ENCODE measurements at places on chromosomes 7 and 10. TPM values are rescaled to one million over a fixed set of nuclear protein-coding genes. Genes with fewer than 3 reads are reported as not detected.

- DNase-seq = no peak
These were observed 193.0 kb downstream of the JCAD start for GRCh38 chr10:29866356-29866755.

- no peak for DNase-seq
These were observed 261.5 kb downstream of the CDK14 start for GRCh38 chr7:90857603-90858002.

DNA sequence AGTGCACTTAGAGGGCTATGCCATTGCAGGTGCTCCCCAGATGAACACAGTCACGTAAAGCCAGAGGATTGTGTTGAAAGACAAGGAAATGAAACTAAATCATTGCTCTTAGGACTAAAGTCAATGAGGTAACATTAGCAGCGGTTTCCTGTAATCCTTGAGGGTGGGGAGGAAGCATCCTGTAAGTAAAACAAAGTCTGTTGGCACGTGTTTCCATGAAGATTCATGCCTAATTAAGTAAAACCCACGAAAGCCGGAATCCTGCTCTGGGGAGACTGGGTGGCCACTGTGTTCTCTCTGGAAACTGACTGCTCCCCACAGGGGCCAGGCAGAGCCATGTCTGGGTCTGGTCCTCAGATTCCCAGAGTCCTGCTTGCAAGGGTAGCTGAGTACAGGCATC is 18.3 kb downstream of the STEAP1B start:
- no peak for DNase-seq

DNA sequence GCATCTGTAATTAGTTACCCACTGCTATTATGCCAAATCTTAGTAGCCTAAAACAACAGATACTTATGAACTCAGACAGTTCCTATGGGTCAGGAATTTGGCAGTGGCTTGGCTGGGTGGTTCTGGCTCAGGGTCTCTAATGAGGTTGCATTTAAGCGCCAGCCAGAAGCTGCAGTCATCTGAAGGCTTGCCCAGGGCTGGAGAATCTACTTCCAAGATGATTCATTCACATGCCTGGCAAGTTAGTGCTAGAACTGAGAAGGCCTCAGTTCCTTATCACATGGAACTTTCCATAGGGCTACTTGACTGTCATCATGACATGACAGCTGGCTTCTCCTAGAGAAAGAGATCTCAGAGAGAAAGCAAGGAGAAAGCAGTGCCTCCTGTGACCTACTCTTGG is 121.3 kb downstream of the AVL9 start:
- DNase-seq = peak; percentile 72

DNA sequence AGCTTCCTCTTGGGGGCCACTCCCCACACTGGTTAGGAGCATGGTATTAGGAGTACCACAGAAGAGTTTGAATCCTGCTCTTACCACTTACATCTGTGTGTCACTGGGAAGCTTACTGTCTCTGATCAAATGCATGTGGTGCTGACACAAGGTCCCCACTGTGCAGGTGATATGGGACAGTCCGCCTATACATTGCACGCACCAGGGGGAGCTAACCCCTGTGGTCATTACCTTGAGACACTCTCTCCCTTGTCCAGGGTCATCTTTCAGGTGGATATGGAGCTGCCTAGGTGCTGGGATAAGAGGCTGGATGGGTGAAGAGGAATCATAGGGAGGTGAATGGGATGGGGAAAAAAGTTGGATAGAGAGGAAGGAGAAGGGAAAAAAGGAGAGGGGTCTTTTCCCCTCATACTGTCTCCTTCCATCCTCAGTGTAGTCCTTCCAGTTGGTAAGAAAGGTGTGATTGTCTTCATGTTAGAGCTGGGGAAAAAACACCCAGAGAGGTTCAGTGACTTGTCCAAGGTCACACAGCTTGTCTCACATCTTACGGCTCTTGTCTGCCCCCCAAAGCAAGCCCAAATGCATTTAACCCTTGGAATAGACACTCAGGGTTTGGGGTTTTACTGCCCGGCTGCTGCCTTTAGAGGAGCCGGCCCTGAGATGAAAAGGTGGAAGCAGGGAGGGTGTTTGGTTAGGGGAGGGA is 125.9 kb downstream of the CDH23 start:
- DNase-seq = no peak

- no peak for DNase-seq
These were observed 107.2 kb upstream of the STEAP1B start for GRCh38 chr7:22607180-22607579.

DNA sequence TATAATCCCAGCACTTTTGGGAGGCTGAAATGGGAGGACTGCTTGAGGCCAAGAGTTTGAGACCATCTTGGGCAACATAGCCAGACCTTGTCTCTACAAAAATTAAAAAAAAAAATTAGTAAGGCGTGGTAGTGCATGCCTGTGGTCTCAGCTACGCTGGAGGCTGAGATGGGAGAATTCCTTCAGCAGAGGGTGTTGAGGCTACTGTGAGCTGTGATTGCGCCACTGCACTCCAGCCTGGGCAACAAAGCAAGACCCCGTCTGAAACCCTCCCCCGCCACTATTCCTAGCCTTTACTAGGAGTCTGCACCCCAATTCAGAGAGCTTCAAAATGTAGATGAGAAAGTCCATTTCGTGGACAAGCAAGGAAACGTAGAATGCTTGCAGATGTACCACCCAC is 95.2 kb downstream of the PRPF18 start:
- DNase-seq = no peak

GRCh38 chr7:69757981-69758430 is 159.7 kb downstream of the AUTS2 start:
- no peak for DNase-seq

OR2A12 gene
- not detected for total RNA-seq

ZP3 gene
- 3.4 TPM for total RNA-seq

MLXIPL gene
- total RNA-seq = 1.3 TPM
